ENCODE measurements at places on chromosomes 4 and X.

DNA sequence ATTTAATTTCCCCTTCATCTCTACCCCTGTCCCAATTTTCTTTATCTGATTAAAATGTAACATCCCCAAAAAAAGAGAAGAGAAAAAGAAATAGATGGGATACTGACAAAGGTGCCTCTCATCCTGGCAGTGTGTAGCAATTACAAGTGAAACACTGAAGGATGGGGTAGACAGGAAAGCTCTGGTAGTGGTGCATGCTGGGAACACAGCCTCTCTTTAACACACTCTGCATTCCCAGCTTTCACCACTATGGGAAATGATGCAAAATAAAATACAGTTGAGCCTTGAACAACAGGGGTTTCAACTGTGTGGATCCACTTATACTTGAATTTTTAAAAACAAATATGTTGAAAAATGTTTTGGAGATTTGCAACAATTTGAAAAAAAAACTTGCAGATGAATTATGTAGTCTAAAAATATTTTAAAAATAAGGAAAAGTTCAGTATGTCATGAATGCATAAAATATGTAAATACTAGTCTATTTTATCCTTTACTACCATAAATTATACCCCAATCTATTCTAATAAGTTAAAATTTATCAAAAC, 239.2 kb upstream of the DDX53 start:
- no peak for DNase-seq

- DNase-seq: peak; percentile 97
These were observed 11.4 kb downstream of the FTSJ1 start for GRCh38 chrX:48487362-48487798.

- peak; percentile 48 for DNase-seq
These were observed 762 bp downstream of the PIGA start for GRCh38 chrX:15334561-15334960.

DNA sequence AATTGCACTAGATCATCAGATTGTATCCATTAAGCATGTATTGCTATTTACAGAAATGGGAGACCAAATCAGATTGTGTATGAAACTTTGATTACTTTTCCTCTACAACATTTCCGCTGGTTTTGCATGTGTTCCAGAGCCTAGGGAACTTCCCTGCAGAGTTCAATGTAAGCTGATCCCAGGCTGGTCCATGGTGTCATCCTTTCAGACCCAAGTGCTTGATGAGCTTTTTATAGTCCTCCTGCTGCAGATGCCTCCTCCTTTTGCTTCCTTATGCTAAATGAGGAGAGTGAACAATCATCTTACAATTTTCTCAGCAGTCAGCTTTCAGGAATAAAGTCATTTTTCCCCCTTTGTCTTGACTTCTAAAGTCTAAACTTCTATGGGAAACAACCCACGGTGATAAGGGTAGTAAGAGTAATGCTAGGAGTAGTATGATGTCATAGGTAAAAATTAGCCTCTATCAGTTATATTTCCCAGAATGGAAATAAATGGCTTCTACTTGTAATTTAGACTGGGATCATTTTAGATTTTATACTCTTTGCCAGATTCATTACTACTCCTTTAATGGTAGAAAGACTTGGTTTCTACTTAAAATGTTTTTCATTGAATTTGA, 55.1 kb upstream of the SLC4A4 start:
- DNase-seq: peak; percentile 33

- peak; percentile 57 for DNase-seq
These were observed 752 bp downstream of the SEPTIN11 start for GRCh38 chr4:76950052-76950955.

- no peak for DNase-seq
These were observed 49.2 kb downstream of the PDS5A start for GRCh38 chr4:39928538-39928937.

All from EH (cell line).